ENCODE measurements at places on chromosomes 16 and 17.

- DNase-seq: no peak
These were observed 949.6 kb upstream of the GOT2 start for GRCh38 chr16:59683709-59684108.

- DNase-seq: no peak
These were observed 222.5 kb downstream of the C16orf78 start for GRCh38 chr16:49596068-49596467.

DNA sequence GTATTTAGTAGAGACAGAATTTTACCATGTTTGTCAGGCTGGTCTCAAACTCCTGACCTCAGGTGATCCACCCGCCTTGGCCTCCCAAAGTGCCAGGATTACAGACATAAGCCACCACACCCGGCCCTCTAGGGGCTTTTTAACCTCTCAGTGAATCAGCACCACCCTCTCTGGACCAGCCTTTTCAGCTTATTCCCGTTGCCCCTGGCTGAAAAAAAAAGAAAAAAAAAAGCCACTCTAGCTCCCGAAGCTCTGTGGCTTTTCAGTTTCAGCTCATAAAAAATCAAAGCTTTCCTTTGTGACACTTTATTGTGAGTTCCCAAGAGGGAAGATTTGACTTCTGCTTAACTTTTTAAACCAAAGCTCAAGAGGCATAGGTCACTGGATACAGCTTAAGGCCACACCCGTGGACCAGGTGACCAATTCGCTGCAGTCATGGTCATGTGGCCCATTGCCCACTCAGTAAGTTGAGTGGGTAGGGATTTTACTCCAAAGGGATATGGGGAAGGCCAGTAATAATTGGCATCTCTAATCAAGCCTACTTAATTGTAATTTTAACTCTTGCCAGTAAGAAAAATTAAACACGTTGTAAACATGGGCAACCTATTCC is 46.6 kb upstream of the MED13 start:
- no peak for DNase-seq

DNA sequence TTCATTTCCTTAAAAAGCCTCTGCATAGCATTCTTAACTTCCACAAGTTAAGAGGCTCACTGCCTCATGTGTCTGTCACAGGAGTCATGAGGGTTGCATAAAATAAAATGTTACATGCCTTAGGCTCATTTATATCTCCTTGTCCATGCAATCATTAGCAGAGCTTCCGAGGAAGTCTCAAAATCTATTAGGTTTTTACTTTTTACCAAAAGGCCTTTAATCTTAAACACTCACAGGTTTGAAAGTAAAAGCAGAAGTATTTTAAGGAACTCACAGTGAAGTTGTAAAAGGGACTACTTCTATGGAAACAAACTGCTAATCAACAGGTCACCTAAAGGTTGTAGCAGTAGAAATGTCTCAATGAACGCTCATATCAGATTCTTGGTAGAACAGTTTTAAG is 5.2 kb upstream of the ATP6V0A1 start:
- DNase-seq: no peak

DNA sequence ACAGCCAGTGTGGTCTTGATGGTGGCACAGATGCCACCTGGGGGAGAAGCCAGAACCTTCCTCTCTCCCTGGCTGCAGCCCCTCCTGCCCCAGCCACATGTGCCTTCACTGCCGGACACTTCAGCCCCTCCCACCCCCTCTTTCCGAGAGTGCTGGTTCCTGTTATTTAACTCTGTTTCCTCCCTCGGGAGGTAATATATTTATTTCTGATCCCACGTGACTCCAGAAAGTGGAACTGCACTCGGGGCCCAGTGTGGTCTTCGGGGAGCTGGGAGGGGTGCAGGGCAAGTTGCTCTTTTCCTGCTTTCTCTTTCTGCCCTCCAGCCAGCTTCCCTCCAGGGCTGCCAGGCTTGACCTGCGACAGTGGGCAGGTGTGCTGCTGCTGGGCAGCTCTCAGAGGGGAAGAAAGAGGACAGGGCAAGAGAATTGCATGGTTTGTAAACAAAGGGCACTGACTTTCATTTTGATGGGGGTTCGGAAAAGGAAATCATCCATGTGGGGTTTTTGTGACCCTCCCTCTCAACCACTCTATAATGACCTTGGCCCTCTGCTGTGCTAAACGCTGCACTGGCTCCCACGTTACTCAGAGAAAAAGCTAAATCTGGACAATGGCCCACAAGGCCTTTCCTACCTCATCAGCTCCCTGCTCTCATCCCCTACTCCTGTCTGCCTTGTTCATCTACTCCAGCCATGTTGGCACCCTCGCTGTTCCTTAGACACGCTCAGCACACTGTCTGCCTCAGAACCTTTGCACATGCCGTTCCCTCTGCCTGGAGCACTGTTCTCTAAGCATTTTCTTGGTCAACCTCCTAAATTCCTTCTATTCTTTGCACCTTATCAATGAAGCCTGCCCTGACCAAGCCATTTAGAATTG is 8.2 kb upstream of the CIITA start:
- DNase-seq: peak; percentile 47

DNA sequence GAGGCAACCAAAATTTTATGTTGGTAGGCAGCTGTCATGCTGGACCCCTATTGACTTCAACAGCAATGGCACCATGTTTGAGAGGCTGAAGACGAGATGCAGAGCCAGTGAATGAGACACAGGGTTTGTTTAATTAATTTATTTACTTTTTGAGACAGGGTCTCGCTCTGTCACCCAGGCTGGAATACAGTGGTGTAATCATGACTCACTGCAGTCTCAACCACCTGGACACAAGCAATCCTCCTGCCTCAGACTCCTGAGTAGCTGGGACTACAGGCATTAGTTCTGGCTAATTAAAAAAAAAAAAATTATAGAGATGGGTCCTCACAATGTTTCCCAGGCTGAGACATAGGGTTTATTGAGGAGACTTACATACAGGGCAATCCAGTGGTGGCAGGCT is 36.2 kb upstream of the PPM1D start:
- DNase-seq: no peak
